ENCODE measurements at places on chromosomes 4 and X.
A peak's percentile ranks its signal among the peaks of the same experiment; 100 is the strongest.

- no peak for DNase-seq
Observed at GRCh38 chrX:116272861-116273260, 102.3 kb downstream of the AGTR2 start.

GRCh38 chr4:81166458-81167160 lies 48.4 kb downstream of the PRKG2 start:
- DNase-seq, result peak; percentile 64

DNA sequence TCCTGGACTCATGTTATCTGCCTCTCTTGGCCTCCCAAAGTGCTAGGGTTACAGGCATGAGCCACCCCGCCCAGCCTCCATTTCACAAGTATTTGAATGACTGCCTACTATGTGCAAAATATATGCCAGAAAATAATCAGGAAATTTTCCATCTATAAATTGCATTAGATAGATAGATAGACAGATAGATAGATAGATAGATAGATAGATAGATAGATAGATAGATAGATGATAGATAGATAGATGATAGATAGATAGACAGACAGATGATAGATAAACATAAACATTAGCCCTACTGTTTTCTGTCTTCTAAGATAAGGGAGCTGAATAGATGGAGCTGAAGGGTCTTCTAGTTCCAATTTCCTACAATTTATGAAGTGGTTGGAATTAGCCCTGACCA lies 87.4 kb upstream of the TRIM2 start:
- no peak for DNase-seq

GRCh38 chr4:165553221-165553810 lies 174.5 kb downstream of the CPE start:
- no peak for DNase-seq

DNA sequence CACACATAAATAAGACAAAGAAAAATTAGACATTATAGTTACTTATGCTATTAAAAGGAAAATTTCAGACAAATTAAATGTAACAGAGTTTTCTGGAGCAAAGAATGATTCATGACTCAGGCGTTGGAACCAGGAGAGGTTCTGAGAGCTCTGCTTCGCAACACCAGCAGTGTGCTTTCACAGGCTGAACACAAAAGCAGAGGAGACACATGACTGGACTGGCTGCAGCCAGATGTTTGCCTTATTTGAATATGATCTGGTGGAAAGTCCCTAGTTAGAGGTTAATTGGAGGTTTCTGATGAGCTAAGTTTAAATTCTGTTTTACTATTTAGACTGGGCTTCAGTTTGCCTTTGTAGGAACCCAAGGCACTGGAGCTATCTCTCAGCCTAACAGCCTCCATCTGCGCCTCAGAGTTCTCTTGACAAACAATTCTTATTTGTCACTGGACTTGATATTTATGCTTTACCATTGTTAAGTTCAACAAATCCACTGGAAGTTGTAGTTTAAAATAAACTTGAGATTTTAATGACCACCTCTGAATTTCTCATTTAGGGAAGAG lies 16.2 kb downstream of the BOD1L1 start:
- DNase-seq, result no peak

- DNase-seq, result peak; percentile 1
Observed at GRCh38 chr4:172042714-172043114, 229.5 kb downstream of the GALNTL6 start.

GRCh38 chr4:54433686-54434085 lies 204.6 kb downstream of the PDGFRA start:
- DNase-seq, result no peak

- no peak for DNase-seq
Observed at GRCh38 chr4:122045533-122045932, 93.7 kb upstream of the TRPC3 start.

DNA sequence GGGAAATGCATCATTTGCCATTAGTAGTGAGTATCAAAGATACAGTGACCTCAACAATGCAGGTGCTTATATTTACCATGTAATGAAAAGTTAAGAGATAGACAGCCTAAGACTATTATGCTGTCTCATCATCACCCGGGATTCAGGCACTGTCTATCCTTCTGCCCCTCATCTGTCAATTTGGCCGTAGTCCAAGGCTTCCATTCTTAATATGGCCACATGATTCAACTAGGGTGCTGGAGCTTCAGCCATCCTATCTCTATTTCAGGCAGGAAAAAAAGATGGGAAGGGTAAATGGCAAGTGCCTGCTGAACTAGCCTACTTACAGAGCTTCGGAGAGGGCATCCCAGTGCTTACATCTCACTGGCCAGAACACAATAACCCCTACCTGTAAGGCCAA lies 196.7 kb upstream of the LNX1 start:
- DNase-seq, result peak; percentile 31

- DNase-seq, result no peak
Observed at GRCh38 chr4:79869597-79870237, 203.3 kb downstream of the ANTXR2 start.

DNA sequence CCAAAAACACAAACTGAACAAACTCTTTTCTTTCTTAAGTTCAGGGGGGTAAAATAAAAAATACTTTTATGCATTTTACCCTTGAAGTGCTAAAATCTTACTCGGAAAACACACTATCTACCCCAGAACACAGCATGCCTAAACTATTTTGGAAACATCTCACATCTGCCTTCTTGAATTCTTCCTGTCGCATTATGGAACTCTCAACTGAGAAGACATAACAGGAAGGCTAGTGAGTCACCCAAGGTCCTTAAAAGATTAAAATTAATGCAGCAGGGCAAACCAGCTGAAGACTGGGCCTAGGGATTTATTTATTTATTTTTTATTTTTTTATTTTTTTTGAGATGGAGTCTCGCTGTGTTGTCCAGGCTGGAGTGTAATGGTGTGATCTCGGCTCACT lies 208.2 kb downstream of the APBB2 start:
- no peak for DNase-seq

- DNase-seq, result no peak
Observed at GRCh38 chrX:77786365-77786680, 307 bp upstream of the ATRX start.

- DNase-seq, result no peak
Observed at GRCh38 chrX:3299636-3300035, 46.8 kb downstream of the MXRA5 start.

DNA sequence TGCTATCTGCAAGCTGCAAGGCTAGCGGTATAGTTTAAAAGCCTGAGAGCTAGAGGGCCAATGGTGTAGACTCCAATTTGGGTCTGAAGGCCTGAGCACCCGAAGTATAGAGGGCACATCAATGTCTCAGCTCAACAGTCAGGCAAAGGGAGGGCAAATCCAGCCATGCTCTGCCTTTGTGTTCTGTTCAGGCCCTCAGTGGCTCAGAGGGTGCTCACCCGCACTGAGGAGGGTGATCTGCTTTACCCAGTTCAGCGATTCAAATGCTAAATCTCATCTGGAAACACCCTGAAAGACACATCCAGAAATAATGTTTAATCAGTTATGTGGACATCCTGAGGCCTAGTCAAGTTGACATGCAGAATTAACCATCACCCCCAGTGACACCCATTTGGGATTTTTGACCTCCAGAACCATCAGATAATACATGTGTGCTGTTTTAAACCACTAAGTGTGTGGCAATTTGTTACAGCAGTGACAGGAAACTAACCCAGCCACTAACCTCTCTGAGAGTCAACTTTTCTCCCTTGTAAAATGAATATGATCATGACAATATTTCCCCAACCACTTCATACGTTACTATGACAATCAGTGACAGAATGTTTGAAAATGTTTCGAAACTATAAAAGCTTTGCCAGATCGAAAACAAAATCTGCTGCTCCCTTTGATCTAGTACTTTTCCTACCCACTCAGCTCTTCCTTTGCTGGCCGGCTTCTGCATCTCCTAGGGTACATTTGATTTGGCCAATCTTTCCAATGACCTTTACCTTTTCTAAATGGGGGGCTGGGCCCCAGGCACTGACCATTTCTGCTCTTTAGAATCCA lies 8.4 kb upstream of the TBL1X start:
- DNase-seq, result no peak

- DNase-seq, result no peak
Observed at GRCh38 chr4:7750972-7751371, 188.7 kb downstream of the AFAP1 start.

GRCh38 chrX:104359124-104359523 lies 104.4 kb upstream of the ESX1 start:
- DNase-seq, result no peak

DNA sequence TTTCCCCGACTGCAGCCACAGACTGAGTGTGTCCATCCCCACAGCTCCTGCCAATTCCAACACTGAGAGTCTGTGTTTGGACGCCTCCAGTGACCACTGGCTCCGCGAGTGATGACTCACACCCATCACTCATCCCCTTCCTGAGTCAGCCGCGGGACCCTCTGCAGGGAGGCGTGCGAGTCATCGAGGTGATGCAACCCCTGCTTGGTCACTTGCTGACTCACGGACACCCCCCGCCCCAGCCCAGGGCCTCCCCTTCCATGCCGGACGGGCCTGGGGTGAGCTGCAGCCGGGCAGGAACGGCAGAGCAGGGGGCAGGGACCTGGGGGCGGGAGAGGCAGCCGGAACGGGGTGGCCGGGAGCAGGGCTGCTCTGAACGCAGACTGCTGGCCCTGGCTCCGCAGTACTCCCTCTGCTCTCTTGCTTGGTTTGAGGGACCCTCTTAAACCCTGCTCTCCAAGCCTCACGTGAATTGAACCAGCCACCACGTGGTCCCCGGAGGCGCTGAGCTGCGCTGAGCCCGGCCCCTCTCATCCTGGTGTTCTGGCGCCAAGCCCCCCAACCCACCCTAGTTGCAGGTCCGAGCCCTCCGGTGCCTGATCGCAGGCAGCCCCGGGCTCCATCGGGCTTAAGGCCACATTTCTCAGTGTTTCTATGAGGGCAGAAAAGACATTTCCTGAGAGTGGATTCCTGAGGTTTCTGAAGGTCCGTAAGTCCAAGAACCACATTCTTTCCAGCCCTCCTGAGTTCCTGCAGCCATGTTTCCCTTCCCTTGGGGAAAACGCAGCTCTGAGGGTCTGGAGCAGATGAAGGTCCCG lies 32.4 kb downstream of the FGFRL1 start:
- DNase-seq, result no peak

- DNase-seq, result no peak
Observed at GRCh38 chrX:80808881-80809411, 731 bp downstream of the BRWD3 start.

- no peak for DNase-seq
Observed at GRCh38 chr4:105145903-105146275, 787 bp upstream of the TET2 start.

DNA sequence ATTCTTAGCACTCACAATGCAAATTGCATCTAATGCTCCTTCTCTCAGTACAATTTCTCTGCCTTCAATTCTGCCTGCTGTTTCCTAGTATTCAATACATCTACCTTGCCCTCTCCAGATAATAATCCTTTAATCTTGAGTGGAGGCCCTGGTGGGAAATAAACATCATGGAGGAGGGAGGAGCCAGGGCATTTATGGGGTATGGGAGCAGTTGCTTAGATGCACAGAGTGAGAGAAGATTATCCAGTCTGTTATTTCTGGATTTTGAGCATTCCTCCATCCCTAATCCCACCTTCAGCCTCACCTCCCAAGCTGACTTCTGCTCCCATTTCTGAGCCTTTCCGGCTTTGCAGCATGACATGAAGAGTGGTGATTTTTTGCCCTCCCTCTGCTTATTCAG lies 127.9 kb upstream of the PPP3CA start:
- DNase-seq, result no peak

- no peak for DNase-seq
Observed at GRCh38 chr4:956531-957230, 16.7 kb downstream of the DGKQ start.

- no peak for DNase-seq
Observed at GRCh38 chr4:170388255-170388654, 298.5 kb upstream of the AADAT start.

DNA sequence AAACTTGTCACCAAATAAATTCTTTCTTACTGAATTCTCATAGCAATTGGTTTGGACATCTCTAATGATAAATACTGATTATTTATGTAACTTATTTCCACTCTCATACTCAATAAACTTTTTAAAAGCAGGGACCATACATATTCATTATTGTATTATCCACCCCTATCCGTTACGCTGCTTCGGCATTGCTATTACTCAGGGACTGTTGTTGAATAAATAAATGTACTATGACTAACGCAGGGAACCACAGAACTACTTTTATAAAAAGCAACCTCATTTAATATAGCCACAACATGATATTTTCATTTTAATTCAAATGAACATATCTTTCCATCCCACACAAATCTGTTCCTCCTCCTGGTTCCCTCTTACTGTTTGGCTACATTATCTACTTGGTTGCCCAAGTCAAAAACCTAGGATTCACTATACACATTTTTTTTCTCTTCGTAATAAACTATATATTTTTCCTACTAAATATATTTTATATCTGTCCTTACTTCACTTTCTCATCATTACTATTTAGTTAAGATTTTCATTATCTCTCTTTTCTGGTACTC lies 14.9 kb upstream of the ANKRD50 start:
- no peak for DNase-seq

DNA sequence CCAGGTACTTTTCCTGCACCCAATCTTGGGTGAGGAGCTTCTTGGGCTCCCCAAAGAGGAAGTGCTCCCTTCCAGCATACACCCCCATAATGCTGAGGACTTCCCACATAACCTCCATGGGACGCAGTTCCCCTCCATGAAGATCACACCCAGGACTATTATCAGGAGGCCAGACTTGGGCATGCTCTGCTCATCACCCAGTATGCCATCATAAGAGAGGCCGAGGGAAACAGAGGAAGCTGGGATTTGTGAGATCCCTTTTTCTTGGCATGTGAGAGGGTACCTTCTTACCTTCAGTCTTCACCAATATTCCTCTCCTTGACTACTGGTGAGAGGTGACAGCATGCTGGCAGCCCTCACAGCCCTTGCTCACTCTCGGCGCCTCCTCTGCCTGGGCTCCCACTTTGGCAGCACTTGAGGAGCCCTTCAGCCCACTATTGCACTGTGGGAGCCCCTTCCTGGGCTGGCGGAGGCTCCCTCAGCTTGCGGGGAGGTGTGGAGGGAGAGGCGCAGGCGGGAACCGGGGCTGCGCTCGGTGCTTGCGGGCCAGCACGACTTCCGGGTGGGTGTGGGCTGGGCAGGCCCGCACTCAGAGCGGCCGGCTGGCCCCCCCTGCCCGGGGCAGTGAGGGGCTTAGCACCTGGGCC lies 15.7 kb upstream of the HSFX1 start:
- no peak for DNase-seq

Data from NCI-H1694 treated with DMSO at 0.1 percent for 48 hours (cell line).